ENCODE measurements at places on chromosomes 6 and 20.

- DNase-seq, result no peak
These were observed 164.1 kb upstream of the SALL4 start for GRCh38 chr20:51966296-51966971.

DNA sequence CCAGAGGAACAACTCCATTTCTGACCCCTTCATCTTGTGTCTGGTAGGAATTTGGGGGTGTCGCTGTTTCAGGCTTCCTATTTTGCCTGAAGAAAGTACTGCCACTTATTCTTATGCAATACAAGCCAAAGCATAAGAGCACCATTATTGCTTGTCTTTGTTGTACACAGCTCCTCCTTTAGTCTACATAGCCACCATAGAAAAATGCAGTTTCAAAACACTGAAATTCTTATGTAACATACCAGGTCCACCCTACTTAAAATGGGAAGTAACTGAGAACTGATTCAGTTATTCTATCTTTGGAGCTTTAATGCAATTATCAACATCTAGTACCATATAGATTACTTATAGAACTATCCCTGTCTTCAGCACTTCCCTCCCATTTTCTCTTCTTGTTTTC lies 255.5 kb downstream of the ARHGAP18 start:
- no peak for DNase-seq

DNA sequence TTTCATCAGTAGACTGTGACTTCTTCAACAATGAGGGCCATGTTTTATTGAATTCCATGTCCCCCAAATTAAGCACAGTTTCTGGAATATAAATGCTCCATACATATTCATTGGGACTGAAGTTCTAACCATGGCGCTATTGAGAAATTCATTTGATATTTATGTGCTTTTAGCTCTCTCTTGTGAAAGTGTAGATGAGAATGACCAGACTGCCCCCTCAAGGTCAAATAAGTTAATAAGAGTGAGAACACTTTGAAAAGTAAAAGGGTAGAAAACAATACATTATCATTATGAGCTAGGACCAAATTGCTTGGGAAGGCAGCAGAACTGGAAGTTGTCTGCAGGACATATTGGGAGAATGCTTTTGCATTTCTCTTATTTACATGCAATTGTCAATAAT lies 597.9 kb downstream of the EPM2A start:
- no peak for DNase-seq

DNA sequence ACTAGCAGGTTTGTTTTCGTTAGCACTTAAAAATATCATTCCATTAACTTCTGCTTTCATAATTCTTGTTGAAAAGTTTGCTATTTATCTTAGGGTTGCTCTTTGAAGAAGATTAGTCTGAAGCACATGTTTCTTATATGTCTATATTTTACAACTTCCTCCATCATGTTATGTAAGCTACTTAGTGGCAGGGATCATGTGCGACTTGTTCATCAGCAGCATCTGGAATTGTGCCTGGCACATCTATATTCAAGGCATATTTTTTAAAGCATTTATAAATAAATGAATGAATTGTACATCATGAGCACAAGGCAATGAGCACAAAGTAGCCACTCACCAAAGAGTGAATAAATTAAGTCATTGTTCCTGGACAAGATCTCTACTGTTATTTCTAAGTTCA lies 187.2 kb upstream of the COL21A1 start:
- DNase-seq, result no peak

GRCh38 chr6:168858926-168859325 lies 394.7 kb downstream of the THBS2 start:
- no peak for DNase-seq

GRCh38 chr20:42635699-42636411 lies 553.9 kb downstream of the PTPRT start:
- DNase-seq, result no peak

- no peak for DNase-seq
These were observed 101.3 kb upstream of the ESR1 start for GRCh38 chr6:151705993-151706733.

- no peak for DNase-seq
These were observed 192.4 kb downstream of the SLC24A3 start for GRCh38 chr20:19404826-19405225.

DNA sequence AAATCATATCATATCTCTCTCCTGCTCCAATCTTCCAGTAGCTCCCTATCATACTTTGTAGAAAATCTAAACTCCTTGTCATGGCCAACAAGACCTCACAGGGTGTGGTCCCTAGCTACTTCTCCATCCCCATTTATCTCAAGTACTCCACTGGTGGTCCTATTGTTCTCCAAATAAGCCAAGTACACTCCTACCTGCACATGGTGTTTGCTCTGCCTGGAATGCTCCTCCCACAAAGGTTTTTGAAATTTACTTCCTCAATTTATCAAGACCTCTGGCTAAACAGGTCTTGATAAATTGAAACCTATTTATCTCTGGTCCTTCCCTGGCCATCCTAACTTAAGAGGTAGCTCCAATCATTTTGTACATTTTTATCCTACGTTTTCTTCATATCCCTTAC lies 12.1 kb downstream of the TMX4 start:
- no peak for DNase-seq

DNA sequence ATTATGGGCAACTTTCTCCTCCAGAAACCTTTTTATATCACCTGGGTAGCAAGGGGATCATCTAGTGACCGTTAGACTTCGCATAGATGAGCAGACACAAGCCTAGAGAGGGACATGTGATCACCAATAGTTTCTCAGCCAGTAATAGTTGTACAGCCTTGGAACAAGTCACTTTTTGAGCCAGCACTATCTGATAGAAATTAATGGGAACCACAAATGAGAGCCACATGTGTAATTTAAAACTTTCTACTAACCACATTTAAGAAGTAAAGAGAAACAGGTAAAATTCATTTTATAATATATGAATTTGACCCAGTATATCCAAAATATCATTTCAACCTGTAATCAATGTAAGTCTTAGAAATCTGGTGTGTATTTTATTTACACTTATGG lies 592 bp upstream of the CTNNBL1 start:
- DNase-seq, result no peak

DNA sequence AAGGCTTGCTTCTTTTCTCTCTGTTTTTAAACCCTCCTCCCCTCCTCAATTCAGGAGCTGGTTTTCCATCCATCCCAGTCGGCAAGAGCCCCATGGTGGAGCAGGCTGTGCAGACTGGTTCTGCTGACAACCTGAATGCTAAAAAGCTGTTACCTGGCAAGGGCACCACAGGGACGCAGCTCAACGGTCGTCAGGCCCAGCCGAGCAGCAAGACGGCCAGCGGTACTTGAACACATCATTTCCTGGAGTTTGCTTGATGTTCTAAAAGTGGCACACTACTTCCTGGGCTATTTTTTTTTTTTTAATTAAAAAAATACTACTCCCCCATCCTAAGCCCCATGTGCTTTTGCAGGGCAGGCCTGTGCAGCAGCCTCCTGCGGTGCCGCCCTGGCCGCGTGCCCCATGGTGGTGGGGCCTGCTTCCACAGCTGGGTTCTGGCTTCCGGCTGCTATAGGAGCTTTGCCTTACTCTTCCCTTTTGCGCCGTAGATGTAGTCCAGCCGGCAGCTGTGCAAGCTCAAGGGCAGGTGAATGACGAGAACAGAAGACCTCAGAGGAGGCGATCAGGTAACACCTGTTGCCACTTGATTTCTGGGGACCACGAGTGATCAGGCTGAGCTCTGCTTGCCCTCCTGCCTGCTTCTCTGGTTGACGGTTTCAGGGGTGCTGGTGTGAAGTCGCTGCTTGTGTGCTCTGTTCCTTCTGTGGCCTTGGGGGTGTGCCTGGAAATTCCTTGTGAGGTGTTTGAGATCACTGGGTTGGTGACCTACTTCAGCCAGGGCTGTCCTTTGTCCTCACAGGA lies 7.7 kb downstream of the LSM14B start:
- no peak for DNase-seq

DNA sequence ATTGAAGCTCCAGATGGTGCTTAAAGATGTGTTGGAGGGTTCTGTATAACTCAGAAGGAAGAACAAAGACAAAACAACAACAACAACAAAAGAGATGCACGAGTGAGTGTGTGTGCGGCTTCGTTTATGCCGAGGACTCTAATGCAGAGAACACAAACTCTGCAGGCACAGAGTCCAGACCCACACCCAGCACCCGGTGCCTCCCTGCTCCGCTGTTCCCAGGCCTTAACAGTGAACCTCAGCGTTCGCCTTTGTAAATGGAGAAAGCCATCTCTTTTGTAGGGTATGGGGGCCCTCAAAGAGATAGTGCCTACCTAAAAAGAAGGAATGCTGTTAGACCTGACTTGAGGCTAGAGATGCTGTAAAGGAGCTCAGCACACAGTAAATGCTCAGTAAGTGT lies 243.3 kb downstream of the ERMARD start:
- DNase-seq, result no peak

DNA sequence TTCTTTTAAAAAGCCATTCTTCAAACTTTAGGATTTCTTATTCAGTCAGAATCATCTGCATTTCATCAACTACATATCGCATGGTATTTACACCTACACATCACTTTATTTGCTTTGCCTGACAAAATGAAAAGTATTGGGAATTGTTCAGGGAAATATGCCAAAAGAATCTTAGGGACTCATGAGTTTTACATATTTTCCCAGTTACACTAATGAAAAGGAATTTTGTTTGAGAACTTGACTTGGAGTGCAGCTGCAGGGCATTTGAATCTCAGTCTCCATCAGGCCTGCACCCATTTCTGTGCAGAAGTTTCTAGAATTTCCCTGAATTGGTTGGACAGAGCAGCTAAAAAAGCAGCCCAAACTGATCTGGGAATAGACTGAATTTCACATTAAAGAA lies 65.3 kb downstream of the MTHFD1L start:
- no peak for DNase-seq

GRCh38 chr6:150237626-150238025 lies 94.8 kb downstream of the PPP1R14C start:
- no peak for DNase-seq

DNA sequence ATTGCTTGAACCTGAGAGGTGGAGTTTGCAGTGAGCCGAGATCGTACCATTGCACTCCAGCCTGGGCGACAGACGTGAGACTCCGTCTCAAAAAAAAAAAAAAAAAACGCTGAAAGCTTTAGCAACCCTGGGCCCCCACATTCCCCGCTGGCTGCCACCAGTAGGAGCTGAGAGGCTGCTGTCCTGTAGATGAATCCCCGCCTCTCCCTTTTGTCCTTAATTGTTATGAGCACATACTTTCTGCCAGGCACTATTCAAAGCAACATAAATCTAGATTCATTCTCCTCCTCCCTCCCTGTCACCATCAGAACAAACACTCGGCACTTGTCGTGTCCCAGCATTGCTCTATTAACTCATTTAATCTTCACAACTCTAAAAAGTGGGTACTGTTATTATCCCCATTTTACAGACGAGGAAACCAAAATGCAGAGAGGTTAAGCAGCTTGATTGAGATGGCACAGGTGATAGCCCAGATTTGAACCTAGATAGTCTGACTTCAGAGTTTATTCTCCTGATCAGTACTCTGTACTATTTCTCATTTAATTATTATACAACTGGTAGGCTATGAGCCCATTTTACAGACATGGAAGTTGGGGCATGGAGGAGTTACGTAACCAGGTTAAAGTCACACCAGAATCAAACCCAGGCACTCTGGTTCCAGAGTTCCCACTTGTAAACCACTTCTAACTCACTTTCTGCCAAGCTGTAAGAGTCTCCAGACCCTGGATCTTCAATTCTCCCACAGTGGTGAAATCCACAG lies 97.4 kb downstream of the EYA2 start:
- no peak for DNase-seq

- no peak for DNase-seq
These were observed 56.4 kb upstream of the DUSP22 start for GRCh38 chr6:235763-236360.

DNA sequence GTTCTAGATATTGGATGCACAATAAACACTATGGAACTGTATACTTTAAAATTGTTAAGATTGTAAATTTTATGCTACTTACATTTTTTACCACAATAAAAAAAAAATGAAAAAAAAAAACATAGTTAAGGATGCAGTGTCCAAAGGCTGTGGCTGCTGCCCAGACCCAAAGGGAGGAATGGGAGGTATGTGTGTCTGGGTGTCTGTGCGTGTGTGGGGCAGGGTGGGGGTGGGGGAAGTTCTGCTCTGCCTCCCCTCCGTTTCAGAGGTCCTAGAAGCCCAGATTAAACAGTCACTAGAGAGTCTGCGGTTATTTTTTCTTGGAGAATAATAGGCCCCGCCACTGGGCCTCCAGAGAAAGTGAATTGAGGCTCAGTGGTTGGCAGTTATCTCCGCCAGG lies 136.4 kb upstream of the ARMC2 start:
- no peak for DNase-seq

GRCh38 chr20:14644306-14645097 lies 307.1 kb upstream of the FLRT3 start:
- no peak for DNase-seq

GRCh38 chr6:53429401-53429800 lies 80.7 kb upstream of the ELOVL5 start:
- DNase-seq, result no peak

- no peak for DNase-seq
These were observed 40.1 kb upstream of the LTV1 start for GRCh38 chr6:143802833-143803565.

DNA sequence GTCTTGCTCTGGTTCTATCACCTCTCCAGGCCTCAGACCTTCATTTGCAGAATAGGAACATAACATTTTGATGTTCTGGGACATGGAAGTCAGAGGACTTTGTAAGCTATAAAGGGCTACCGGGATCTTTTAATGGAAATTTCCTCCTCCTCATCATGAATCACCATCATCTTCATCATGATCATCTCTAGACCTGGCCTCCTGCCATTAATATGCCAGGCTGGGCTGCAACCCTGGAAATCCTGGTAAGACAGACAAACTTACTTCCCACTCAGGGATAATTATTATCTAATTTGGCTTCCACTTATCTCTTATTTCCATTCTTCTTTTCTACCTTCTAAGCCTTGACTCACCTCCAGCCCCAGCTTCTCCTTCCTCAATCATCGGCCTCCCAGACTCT lies 41.0 kb upstream of the MRPS18A start:
- no peak for DNase-seq

DNA sequence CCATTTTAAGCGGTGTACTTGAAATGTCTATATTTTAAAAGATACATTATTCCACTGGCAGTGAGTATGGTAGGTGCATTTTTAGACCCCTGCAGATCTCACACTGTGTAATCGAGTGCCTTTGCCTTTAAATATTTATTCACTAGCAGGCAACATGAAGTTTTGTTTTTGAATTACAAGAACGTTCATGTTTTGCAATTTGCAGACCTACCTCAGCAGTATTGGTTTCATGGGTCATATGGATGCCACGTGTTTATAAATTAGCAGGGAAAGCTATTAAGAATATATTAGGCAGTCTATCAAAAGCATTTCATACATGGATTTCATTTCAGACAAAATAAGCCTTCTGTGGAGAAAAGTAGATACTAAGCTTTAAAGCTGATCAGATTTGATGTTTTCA lies 7.2 kb downstream of the MAP3K4 start:
- no peak for DNase-seq

- no peak for DNase-seq
These were observed 38.9 kb upstream of the HDGFL1 start for GRCh38 chr6:22530506-22530905.

- DNase-seq, result no peak
These were observed at the start of gene CNR1 for GRCh38 chr6:88165844-88166492. CNR1 (minus strand) TSS chr6:88166347; CDS start chr6:88145274, 21,073 bp downstream.

DNA sequence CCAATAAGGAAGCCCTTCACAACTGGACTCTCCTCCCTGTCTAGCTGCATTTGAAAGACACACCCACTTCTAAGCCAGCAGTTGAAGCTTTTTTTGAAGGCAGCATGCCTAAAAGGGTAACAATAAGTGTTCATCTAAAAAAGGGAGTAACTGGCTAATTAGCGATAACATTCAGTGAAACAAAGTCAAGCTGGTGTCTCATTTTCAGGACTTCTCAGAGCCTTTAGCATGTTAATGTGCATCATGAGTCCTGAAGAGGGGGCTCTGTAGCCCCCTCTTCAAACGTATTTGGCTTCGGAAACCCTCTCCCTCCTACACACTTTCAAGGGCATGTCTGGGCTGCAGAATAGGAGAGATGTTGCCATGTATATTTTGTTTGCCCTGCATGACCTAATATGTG lies 28.1 kb downstream of the SLC22A23 start:
- no peak for DNase-seq

Measured in CD4-positive, alpha-beta T cell treated with Interleukin-1 beta for 1 hour (primary cell).